ENCODE measurements at places on chromosomes 3 and 15.

- no peak for DNase-seq
Observed at GRCh38 chr3:41710646-41711388, 251.1 kb downstream of the ULK4 start.

DNA sequence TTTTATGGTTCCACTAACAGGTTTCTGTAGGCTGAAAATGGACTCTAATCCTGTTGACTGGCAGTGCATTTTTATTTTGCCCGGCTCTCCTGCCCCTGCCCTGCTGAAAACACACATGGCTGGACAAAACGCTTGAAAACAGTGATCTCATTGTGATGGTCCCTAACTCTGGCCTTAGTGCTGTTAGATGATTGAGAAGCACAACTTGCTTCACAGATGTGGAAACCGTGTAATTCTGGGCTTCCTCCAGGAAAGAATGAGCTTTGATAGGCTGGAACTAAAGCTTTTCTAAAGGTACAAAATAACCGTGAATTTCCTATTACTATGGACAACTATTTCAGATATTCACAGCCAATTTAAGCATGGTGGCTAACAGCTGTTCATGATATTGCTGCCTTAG lies 121.4 kb downstream of the VGLL3 start:
- no peak for DNase-seq

GRCh38 chr3:63652066-63652725 lies at the start of gene SNTN:
Gene SNTN (plus strand): TSS chr3:63652675. CDS start chr3:63652688, 13 bp downstream.
- DNase-seq: no peak

DNA sequence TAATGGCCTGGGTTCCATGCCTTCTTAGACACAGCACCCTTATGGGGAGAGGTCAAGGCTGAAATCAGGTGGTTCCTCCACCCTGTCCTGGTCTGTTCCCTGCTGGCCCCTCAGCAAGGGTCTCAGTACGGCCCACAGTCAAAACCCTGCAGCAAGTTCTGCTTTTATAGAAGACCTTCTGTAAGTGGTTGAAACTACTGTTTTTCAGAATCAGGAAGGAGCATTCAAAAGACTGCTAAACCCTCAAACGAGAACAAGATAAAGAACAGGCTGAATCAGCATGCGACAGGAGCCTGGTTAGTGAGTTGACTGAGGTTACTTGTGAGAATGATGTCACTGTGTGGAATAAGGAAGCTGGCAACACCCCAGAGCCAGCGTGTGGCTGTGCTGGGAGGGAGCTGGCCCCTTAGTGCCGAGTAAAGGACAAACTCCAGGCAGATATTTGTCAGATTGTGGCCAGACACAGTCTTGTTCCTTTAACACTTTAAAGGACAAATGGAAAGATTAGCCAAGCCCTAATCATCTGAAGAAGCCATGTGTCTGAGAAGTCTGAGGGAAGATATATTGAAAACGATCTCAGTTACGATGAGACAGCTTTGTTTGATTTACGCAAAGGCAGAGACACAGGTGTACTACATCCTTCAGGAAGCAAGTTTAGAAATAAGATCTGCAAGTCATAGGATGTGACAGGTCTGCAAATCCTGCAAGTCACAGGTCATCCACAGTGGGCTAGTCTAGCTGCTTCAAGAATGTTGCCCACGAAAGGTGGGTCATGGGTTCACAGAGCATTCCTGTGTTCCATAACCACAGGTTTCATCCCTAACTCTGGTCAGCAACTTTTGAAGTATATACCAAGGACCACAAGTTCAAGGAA lies 54.0 kb downstream of the B3GNT5 start:
- peak; percentile 46 for DNase-seq

GRCh38 chr3:172076212-172076611 lies 36.8 kb downstream of the FNDC3B start:
- DNase-seq: no peak

DNA sequence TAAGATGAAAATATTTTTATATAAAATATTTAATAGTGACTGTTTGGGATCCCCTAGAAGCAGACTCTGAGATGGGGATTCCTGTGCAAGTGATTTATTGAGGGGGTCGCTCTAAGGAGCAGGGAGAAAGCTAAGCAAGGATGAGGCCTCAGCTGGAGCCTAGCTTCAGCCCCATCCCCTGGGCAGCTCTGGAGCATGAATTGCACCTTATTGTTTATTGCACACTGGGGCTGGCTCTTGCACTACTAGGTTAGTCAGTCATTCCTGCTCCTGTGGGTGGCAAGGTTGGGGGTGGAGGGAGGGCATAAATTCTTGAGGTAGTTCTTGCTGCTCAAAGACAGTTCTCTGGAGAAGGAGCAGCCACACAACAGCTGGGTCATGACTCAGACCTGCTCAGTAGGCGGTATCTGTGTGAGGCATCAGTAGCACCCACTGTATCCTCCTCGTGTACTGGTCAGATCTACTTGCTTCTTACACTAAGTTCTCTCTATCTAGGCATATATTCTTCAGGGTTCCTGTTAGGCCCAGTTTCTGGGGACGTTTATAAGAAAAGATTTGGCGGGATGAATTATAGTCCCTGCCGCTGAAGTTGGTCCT lies 27.2 kb upstream of the TNFSF10 start:
- no peak for DNase-seq

DNA sequence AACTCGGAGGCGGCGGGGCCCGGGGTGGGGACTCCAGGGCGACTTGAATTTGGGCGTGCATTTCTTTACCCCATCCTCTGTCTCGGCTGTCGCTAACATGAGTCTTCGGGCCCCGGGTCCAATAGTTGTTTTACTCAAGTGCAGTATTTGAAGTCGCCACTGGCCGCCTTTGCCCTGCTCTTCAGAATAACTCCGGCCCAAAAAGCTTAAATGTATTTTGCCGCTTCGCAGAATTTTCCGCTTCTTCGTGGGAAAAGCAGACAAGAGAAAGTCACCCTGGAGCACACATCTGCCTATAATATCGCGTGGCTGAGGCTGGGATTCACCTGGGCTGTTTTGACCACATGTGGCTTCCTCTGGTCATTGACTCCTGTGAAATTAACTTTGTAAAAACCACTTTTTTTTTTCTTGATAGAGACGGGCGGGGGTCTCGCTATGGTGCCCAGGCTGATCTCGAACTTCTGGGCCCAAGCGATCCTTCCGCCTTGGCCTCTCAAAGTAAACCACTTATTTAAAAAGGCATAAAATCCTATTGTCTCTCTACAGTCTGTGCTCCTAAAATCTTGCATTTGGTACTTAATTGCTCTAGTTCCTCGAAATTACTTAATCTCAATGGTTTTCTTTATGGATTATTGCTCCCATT lies 676 bp downstream of the CNOT10 start:
- DNase-seq: no peak

- DNase-seq: no peak
Observed at GRCh38 chr3:126540342-126540849, 16.4 kb downstream of the CHST13 start.

GRCh38 chr3:53044711-53045517 lies 959 bp downstream of the SFMBT1 start:
- DNase-seq: no peak

DNA sequence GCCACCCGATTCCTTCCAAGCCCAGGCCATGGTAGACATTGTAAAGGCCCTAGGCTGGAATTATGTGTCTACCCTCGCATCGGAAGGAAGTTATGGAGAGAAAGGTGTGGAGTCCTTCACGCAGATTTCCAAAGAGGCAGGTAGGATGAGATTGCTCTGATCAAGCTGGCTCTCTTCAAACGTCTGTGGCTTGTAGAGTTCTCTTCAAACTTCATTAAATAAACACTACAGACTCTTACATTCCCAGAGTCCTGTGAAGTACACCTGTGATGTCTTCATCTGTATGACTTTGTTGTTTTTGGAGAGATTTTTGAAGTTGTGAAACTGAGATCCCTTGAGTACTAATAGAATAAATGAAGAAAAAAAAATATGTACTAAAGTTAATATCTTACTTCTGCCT lies 285.6 kb downstream of the GRM7 start:
- DNase-seq: peak; percentile 12

GRCh38 chr3:31815006-31815405 lies 166.1 kb downstream of the OSBPL10 start:
- no peak for DNase-seq

GRCh38 chr15:33443708-33444107 lies 132.9 kb downstream of the RYR3 start:
- DNase-seq: no peak

DNA sequence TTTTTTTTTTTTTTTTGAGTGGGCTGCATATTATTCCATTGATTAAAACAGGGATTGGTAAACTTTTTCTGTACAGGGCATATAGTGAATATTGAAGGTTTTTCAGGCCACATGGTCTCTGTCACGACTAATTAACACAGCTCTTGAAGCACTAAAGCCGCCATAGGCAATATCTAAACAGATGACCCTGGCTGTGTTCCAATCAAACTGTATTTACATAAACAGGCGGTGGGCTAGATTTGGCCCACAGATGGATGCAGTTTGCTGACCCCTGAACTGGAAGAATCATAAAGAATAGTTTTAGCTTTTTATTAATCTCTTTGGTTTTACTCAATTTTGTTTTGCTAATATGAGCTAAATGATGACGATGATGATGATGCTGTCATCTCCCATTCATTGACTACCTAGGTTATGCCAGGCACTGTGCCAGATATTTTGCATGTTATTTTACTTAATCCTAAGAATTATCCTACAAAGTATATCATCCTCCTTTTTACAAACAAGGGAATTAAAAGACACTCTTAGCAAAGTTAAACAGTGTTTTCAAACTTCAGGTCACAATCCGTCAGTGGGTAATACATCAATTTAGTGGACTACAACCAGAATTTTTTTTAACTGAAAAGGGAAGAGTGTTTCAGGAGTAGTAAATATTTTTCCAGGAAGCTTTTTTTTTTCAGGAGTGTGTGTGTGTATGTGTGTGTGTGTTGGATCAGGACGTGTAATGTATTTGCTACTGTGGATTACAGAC lies 54.3 kb downstream of the LMCD1 start:
- DNase-seq: no peak

DNA sequence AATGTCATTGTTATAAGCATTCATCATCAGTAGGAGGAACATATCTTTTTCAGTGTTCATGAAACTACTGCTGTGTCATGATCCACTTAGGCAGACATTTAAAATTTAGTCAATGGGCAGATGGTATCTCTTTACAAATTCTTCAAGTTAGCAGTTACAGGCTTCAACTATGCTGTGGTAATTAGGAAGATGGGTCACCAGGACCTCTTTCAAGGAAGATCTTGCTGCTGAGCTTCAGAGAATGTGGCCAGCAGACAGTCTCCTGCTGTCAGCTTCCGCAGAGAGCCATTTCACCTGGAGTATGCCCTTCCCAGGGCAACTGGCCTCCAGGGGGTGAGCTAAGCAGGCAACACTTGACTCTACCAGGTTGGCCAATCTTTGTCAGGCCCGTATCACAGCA lies 19.4 kb downstream of the IFT57 start:
- no peak for DNase-seq

DNA sequence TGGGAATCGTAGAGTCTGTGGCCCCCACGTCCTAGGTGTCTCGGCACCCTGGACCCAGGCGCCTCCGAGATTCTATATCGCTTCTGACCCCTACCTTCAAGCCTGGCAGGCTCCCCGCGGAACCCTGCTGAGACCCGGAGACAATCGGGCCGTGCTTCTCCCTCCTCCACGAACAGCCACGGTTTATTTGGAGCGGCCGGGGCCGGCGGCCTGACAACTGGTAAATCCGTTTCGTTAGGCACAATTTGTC lies 1.4 kb downstream of the GATA2 start:
- no peak for DNase-seq

GRCh38 chr3:56591262-56591661 lies 34.3 kb downstream of the CCDC66 start:
- no peak for DNase-seq

DNA sequence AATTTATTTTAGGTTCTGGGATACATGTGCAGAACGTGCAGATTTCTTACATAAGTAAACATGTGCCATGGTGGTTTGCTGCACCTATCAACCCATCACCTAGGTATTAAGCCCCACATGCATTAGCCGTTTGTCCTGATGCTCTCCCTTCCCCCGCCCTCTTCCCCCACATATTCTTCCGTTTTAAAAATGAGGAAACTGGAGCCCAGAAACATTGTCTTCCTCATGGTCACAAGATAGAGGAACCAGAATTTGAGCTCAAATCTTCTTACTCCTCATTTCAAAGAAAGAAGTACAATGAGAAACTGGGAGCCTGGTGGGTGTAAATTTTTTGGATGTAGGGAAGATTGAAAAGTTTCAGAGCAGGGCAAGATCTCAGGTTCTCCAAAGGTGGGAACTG lies 56.1 kb upstream of the USP3 start:
- no peak for DNase-seq

DNA sequence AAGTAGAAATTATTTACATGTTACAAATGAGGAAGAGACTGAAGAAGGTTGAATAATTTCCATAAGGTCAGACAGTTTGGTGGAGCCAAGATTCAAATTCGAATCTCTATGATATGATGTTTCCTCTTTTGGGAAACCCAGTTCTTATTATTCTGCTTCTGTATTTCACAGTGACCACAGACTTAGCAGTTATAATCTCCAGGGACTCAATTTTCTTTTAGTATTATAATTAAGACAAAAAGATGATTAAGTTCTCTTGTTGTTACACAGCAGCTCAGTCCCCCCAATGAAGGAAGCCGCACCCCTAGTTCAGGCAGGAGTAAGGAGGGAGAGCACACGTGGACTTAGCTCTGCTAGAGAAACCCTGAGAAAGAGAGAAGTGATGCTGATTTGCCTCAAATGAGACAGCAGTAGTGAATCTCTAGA lies 130.6 kb downstream of the CCNL1 start:
- no peak for DNase-seq

DNA sequence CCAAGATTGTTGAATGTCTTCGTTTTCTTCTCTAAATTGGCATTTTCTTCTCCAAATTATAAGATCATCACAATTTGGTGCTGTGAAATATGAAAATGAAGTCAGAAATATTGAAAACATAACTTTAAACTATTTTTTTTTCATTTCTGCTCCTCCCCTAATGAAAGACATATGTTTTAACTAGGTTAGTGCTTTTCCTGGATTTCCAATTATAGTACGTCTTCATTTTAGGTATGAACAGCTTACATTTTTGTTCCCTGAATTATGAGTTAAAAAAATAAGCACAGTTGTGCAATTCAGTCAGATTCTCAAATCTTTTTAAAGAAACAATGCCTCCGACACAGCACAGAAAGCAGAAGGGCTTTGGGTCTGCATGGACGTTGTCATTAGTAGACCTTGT lies 83.5 kb upstream of the CFAP20DC start:
- no peak for DNase-seq

DNA sequence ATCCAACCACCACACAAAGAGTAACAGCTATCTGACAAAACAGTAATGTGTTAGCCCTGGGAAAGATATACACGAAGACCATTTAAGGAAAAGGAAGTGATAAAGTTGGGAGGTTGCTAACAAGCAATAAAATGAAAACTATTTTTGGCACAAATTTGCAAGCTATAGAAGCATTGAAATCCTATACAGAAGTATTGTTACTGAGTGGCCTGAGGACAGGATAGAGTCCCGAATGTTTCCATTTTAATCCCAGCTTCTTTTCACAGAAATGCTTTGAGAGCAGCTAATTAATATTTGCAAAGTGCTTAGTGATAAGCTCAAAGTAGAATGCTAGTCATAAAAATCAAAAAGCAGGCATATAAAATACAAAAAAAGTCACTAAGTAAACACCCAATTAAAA lies 51.5 kb downstream of the RAD18 start:
- no peak for DNase-seq

All from DMS79 (cell line).